ENCODE measurements at places on chromosomes 3 and 15.
A peak's percentile ranks its signal among the peaks of the same experiment; 100 is the strongest.

DNA sequence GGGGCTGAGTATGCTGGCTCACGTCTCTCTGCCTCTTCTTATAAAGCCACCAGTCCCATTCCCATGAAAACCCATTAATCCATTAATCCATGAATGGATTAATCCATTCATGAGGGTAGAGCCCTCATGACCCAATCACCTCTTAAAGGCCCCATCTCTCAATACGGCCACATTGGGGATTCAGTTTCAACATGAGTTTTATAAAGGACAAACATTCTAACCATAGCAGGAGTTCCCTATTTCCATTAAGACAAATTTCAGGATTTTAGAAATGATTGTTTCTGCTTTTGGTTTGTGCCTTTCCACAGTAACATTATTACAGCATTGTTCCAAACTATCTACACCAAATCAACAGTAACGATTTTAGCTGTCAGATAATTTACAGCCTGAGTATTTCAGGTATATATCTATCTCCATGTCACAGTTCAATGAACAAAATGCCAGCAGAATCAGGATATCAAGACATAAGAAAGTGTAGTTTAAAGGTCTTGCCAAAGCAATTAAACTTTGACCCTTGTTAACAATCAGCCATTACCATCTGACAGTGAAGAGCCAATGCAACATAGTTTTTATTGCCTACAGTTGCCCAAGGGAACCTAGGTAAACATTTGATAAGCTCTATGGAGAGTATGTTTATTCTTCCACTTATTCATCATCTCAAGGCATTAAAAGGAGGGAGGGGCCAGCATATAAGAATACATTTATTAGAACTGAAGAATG is 3.8 kb downstream of the TSPAN3 start:
- no peak for DNase-seq

DNA sequence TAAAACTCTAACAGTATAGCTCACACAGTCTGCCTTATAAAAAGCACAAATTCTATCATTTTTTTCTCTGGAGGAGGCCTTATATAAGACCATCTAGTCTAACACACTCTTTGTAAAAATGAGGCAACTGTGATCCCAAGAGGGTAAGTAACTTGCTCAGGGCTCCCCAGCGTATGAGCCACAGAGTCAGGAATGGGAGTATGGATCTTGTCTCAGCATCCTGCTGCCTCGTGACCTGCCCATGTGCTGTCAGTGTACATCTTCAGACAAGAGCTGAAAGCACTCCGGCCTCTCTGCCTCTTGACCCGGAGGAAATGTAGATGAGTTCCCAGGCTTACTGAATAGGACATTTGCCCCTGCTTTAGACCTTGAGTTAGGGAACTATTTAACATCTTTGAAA is 28.4 kb upstream of the MEF2A start:
- DNase-seq, result no peak

GRCh38 chr3:190586631-190587011 is 72.7 kb downstream of the IL1RAP start:
- DNase-seq, result peak; percentile 26

GRCh38 chr3:29268651-29269050 is 12.2 kb upstream of the RBMS3 start:
- no peak for DNase-seq

GRCh38 chr3:136194409-136195257 is 1.5 kb downstream of the MSL2 start:
- no peak for DNase-seq

DNA sequence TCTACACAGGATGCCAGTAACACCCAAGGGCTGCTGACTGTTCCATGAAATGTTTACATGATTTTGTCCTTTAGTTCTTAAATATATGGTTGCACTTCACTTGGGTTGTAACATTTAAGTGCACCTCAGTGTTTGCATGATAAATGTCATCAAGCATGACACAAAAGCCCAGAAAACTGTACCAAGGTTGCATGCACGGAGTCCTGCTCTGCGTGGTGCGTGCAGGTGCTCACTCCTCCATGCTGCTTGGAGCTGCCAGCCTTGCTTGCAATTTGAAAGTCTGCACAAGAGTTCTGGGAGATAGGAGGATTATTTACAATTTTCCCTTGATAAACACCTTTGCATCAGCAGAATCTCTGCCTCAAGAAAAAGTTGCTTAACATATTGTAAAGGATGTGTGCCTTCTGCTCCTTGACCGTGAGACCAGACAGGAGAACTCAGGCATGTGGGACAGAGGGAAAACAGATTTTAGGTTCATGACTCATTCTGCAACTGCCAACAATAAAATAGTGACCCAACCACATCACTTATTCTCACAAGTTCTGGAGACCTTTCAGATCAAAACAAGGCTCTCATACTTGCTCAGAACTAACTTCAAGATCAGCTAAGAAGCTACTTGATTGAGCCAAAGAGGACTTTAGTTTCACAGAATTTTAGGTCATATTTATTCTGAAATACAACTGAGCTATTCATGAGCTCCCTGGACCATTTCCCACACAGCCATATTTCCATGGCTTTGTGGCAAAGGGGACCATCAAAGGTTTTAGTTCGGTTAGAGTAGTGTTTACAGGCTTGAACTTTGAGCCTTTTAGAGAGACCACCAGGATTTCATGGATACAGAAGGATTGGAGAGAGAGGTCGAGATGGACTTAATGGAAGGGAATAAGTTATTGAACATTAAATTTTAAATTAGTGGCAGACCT is 128.4 kb upstream of the ZBED2 start:
- DNase-seq, result peak; percentile 83

DNA sequence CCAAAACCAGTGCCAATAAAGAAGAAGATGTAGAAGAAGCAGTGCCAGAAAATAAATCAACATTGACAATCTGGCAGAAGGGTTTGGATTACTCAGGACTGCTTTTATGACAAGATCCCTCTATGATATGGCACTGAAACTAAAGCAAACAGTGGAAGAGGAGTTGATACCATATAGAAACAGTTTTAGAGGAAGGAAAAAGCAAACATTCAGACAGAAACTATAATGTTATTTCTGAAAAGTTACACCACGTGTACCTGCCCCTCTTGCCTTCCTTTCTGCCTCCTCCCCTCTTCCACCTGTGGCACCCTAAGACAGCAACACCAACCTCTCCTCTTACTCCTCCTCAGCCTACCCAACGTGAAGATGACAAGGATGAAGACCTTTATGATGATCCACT is 63.0 kb downstream of the SFMBT1 start:
- no peak for DNase-seq

GRCh38 chr3:142027300-142027699 is 122.0 kb downstream of the TFDP2 start:
- DNase-seq, result no peak
